ENCODE measurements at places on chromosomes 5 and 9.

GRCh38 chr9:81902626-81903025, 25.6 kb upstream of the SPATA31D4 start:
- no peak for DNase-seq

GRCh38 chr5:102218159-102218558, 77.9 kb downstream of the SLCO4C1 start:
- DNase-seq: no peak

DNA sequence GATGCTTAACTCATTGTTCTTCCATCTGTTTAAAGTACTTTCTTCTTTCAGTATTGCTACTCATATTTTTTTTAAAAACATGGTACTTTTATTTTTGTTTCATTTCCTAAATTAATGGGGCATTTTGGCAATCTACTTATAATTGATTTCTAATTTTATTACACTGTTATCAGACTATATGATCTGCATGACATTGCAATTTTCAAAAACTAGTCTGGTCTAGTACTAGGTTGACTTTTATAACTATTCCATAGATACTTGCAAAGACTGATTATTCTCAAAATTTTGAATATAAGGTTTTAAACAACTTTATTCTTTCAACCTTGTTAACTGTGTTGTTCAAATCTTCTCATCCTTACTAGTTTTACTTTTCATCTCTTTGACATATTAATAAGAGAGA, 63.9 kb upstream of the MVB12B start:
- DNase-seq: no peak

GRCh38 chr9:99491408-99492158, 269.5 kb downstream of the SEC61B start:
- no peak for DNase-seq

DNA sequence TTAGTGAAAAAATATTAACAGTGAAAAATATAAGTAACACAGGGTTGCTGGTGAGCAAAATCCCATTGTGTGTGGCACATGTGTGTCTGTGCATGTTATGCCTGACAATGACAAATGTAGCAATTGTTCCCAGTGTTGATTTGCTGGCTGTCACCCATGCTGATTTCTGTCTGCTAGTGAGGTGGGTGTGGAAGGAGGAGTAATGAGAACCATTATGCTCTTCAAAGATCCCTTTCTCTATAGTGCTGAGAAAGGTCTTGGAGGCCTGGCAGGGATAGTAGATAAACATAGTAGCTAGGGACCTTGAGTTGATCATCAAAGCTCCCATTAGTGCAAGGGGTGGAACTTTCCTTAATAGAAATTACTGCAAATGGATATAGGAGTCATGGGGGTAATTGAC, 152.5 kb upstream of the CLINT1 start:
- no peak for DNase-seq

DNA sequence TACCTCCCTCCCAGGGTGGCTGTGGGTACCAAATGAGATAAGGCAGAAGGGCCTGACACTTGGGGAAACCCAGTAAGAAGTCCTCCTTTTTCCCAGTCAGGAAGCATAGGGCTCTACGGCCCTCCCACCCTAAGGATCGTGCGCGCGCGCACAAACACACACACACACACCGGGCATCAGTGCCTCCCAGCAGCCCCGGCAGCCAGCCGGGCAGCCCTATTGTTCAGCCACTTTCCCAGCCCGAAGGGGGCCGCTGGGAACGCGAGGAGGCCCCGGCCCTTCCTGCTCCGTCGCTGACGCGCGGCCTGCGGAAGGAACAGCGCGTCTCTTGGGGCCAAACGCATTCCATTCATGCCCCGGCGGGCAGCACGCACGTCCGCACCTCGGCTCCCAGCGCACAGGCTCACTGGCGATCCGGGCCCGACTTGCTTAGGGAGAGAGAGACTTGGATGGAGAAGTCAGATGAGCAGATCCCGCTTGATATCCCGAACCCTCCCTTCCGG, 22.6 kb downstream of the DUSP1 start:
- DNase-seq: no peak

Measured in stimulated activated CD4-positive, alpha-beta T cell treated with anti-CD3 and anti-CD28 coated beads, Interleukin-1b, Interleukin-23, amount 100 ng/mL, for 1 hour (primary cell).